ENCODE measurements at places on chromosomes 13 and 19. TPM values are rescaled to one million over a fixed set of nuclear protein-coding genes. Genes with fewer than 3 reads are reported as not detected.

- H3K4me1 ChIP-seq: no peaks in the 10 kb centered on the region
- no peaks in the 10 kb centered on the region for H3K36me3 ChIP-seq
- DNase-seq: no peak
- no peaks in the 10 kb centered on the region for H3K27me3 ChIP-seq
- no peak overlapping the region for H3K27ac ChIP-seq
These were observed 44.2 kb upstream of the PSG2 start for GRCh38 chr19:43126720-43127119.

DNA sequence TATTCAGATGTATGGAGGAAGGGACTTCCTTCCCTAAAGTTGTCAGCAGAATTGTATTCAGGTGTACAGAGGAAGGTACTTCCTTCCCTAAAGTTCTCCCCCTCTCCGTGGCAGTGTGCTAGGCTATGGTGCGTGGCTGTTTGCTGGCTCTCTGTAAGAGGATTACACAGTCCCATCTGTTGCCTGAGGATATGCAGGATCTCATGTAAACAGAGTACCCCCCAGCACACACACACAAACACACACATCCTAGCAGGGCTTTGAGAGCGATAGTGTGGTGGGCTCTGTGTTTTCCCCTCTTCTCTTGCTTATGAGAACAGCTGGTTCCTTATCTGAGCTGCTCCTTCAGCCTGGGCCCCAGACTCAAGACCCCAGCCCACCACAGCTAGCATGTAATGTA lies 10.3 kb downstream of the NEK5 start:
- H3K4me3 ChIP-seq: no peak overlapping the region
- H3K27me3 ChIP-seq: peaks cover 10% of the 10 kb centered on the region
- H3K36me3 ChIP-seq: no peaks in the 10 kb centered on the region
- no peak overlapping the region for H3K27ac ChIP-seq

- H3K27ac ChIP-seq: no peak overlapping the region
- H3K27me3 ChIP-seq: no peaks in the 10 kb centered on the region
- H3K4me1 ChIP-seq: no peaks in the 10 kb centered on the region
- H3K4me3 ChIP-seq: no peak overlapping the region
- no peak for DNase-seq
- no peaks in the 10 kb centered on the region for H3K36me3 ChIP-seq
These were observed 1712.7 kb downstream of the SLITRK5 start for GRCh38 chr13:89383891-89384290.

GRCh38 chr13:26037302-26037701 lies 14.5 kb downstream of the SHISA2 start:
- DNase-seq: peak; percentile 27
- H3K27ac ChIP-seq: no peak overlapping the region
- peaks cover 5% of the 10 kb centered on the region for H3K27me3 ChIP-seq
- no peak overlapping the region for H3K4me3 ChIP-seq
- no peaks in the 10 kb centered on the region for H3K36me3 ChIP-seq

GRCh38 chr13:106602178-106602577 lies 34.2 kb upstream of the ARGLU1 start:
- no peak for DNase-seq
- peaks cover 6% of the 10 kb centered on the region for H3K27me3 ChIP-seq
- peaks cover 5% of the 10 kb centered on the region for H3K4me1 ChIP-seq

GRCh38 chr13:111937777-111938311 lies 129.1 kb upstream of the SOX1 start:
- DNase-seq: no peak
- no peak overlapping the region for H3K27ac ChIP-seq
- H3K4me3 ChIP-seq: no peak overlapping the region
- H3K4me1 ChIP-seq: no peaks in the 10 kb centered on the region

DNA sequence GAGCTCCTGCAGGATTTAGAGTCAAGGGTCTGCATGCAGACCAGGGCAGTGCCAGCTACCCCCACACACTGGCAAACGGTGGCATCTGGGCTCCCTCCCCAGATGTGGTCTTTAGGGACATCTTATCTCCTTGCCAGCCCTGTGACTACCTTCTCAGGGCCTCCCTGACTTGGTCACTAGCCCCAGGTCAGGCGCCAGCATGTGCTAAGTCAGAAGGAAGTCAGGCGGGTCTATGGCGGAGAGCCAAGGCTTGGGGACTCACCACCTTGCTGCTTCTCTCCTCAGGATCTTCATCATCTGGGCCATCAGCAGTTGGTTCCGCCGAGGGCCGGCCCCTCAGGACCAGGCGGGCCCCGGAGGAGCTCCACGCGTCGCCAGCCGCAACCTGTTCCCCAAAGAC lies 17.6 kb downstream of the CLPTM1 start:
- H3K27ac ChIP-seq: no peak overlapping the region
- H3K4me3 ChIP-seq: no peak overlapping the region
- H3K4me1 ChIP-seq: no peaks in the 10 kb centered on the region

Gene ZNF578
- total RNA-seq: 1.9 TPM

Gene ZNF223
- 0.25 TPM for total RNA-seq

Gene FREM2
- not detected for total RNA-seq

Gene FOSB
- 36.0 TPM for total RNA-seq
